ENCODE measurements at places on chromosomes 13 and 19.

DNA sequence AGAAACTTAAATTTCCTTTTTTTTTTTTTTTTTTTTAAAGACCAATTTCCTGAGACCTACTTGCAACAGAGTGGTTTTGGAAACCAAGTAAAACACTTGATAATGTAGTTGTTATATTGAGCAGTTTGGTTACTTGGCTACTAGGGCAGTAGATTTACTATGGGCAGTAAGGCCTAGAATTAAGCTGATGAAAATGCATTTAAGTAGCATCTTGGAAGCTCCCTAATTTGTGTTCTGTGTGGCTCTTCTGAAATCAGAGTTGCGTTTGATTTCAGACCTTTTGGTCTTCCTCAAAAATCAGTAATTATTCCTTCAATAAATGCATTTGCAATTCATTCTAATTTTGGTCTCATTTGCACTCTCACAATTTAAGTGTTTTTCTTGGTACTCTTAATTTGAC is 810 bp downstream of the GPR180 start:
- no peak for DNase-seq

GRCh38 chr13:24032674-24033073 is 127.8 kb upstream of the SPATA13 start:
- DNase-seq: no peak

DNA sequence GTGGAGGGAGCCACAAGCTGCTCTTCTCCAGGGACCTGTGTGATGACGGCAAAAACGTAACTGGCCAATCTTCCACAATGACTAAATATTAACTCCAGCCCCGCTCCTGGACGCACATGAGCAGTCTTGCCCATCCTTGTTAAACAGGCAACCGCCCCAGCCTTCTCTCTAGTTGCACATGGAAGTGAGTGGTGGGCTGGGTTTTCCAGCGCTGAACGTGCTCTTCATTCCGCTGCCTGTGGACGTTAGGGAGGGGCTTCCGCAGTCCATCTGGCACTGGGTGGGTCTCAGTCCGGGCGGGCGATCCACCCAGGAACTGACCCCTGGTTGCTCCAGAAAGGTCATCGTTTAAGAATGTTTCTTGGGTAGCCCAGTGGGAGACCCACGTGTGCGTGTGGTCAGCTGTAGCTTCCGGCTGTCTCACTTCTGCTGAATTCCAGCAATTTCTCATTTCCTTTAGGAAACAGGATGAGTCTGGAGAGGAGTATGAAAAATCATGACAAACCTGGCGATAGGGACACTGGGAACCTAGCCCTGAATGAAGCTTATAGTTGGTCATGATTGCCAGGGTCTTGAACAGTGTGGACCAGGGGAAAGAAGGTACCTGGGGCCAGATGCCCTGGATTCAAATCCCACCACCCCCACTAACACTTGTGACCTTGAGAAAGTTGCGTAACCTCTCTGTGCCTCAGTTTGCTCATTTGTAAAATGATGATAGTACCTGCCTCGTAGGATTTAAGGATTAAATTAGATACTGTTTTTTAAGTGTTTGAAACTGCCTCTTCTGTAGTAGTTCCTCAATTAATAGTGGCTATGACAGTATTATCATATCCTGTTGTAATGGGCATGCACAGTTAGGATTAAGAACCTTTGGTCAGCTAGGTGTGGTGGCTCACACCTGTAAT is 92.6 kb downstream of the SIPA1L3 start:
- DNase-seq: peak; percentile 56

DNA sequence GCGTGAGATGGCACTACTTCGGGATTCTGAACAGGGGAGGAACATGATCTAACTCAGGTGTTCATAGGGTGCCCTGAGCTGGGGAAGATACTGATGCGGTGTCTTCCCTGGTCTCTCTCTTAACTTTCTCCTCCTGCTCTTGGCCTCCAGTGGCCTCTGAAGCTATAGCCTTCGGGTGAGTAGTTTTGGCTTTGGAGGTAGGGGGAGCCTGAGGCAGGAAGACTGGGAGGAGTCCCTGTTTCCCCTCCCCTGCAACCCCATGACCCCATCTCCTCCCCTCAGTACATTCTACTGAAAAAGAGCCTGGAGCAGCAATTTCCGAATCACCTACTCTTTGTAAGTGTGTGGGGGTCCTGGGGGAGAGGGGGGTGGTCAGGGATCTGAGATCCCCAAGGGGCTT is 3.5 kb downstream of the SELENOV start:
- DNase-seq: no peak

DNA sequence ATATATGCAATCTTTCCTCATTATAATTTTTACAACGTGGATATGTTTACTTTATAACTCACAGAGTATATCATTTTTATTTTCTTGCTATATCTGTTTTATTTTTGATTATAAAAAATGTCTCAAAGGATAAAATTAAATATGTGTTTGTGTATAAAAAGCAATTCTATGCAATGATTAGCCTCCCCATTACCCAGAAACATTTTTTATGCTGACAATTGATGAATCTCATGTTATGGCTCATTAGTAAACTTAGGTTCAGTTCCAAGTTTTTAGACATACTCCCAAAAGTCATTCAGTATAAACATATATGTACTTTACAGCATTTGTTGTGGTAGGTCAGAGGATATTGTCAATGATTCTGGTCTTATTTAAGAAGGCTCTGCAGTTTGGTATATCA is 540.1 kb upstream of the SPRY2 start:
- no peak for DNase-seq

DNA sequence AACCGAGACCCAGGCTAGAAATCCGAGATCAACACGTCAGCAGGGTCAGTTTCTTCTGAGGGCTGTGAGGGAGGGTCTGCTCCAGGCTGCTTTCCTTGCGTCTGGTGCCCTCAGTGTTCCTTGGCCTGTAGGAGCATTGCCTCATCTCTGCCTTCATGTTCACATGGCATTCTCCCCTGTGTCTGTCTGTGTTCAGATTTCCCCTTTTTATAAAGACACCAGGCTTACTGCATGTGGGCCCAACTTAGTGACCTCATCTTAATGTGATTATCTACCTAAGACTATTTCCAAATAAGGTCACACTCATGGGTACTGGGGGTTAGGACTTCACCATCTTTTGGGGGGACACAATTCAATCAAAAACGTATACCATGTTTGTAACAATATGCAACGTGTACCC is 57.2 kb upstream of the C1QTNF9 start:
- DNase-seq: no peak

GRCh38 chr13:73922493-73923393 is 211.5 kb downstream of the KLF12 start:
- no peak for DNase-seq

DNA sequence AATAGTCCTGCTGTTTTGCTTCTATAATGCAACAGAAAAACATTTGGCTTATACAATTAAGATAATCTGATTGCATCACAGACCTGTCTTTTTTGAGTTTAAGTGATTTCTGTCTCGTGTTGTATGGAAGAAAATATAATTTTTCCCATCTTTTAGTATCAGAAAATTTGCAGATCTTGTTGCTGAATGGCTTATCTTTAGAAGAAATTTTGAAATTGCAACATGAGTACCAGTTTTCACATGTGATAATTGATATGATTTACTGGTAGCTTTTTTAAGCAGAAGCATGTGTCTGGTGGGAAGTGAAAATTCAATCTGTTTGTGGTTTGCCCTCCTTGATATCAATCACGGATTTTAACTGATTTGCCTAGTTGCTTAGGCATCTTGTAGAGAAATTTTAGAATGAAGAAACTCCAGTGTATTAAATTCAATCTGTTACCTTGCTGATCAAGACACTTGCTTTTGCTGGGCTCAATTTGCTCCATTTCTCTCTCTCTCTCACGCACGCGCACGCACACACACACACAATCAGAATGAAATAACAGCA is 89.8 kb upstream of the MYCBP2 start:
- DNase-seq: no peak

DNA sequence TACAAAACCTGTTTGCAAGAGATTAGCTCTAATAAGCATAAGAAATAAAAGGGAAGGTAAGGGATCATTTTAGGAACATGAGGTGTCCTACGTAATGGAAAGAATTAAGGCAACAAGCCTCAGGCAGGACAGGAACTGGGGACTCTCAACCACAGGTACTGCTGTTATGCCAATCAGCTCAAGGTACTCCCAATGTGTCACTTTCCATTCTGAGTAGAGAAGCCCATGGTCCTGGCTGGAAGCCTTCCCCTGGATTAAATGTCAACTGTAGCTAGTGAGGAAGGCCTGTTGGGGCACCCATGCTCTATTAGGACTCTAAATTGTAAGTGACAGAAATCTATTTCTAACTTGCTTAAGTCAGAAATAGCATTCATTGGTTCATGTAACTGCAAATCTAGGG is 134.6 kb downstream of the DPF1 start:
- no peak for DNase-seq

GRCh38 chr13:74052402-74052928 is 81.7 kb downstream of the KLF12 start:
- DNase-seq: no peak

GRCh38 chr19:15871570-15871969 is 26.3 kb downstream of the CYP4F2 start:
- no peak for DNase-seq

- DNase-seq: no peak
Observed at GRCh38 chr13:39451860-39452301, 151.1 kb downstream of the LHFPL6 start.

- no peak for DNase-seq
Observed at GRCh38 chr13:34345258-34345965, 527.5 kb downstream of the RFC3 start.

- no peak for DNase-seq
Observed at GRCh38 chr13:46801858-46802257, 4.9 kb upstream of the ESD start.

DNA sequence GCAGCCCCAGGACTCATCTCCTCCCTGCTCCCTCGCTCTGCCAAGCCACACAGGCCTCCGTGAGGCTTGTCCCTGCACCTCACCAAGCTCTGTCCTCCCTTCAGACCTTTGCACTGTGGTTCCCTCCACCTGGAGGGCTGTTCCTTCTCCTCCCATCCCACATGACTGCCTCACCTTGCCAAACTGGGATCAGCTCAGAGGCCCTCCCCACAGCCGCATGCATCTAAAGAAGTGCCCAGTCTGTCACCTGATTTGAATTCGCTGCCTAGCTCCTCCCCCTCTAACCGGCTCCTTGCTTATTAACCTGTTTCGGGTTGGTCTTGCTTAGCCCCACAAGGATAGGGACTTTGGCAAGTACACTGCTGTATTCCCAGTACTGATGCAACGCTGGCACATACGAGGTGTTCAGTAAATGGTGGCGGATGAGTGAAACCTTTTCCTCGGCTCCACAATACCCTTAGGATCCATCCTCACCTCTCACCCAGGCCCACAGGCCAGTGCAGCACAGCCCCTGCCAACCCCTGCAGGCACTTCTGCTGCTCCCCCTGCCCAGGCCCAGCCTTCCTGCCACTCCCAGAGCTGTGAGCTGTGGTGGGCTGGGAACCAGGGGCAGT is 4.4 kb downstream of the AKT2 start:
- DNase-seq: no peak

- DNase-seq: no peak
Observed at GRCh38 chr13:26433776-26434175, 123.7 kb upstream of the WASF3 start.

- DNase-seq: no peak
Observed at GRCh38 chr13:45784755-45785675, 66.5 kb downstream of the SIAH3 start.

- no peak for DNase-seq
Observed at GRCh38 chr13:69553976-69554375, 553.6 kb upstream of the ATXN8OS start.

DNA sequence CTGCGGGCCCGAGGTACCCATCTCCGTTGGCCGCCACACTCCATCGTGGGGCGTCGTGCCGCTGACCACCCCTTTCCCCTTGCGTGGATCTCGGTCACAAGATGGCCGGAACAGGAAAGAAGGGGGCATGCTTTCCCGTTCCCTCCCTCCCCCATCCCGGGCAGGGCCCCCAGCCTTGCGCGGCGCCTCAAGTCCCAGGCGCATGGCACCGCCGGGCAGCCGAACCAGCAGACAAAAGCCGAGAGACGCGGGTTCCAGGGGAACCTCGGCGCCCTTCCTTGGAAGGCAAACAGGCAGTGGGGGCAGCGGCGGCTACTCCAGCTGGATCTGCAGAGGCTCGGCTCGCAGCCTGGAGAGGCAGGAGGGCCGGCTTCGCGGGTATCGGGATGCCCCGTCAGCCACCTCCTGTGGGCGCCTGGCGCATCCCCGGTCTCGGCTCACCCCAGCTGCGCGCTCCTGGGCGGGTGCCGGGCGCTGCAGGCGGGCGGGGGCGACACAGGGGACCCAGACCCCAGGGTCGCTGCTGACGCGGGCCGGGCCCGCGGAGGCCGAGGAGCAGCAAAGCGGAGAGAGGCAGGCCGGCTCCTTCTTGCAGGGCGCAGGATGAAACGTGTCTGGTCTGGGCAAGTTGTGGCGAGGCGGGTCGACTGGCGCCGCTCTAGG is 439 bp downstream of the DZIP1 start:
- peak; percentile 36 for DNase-seq

DNA sequence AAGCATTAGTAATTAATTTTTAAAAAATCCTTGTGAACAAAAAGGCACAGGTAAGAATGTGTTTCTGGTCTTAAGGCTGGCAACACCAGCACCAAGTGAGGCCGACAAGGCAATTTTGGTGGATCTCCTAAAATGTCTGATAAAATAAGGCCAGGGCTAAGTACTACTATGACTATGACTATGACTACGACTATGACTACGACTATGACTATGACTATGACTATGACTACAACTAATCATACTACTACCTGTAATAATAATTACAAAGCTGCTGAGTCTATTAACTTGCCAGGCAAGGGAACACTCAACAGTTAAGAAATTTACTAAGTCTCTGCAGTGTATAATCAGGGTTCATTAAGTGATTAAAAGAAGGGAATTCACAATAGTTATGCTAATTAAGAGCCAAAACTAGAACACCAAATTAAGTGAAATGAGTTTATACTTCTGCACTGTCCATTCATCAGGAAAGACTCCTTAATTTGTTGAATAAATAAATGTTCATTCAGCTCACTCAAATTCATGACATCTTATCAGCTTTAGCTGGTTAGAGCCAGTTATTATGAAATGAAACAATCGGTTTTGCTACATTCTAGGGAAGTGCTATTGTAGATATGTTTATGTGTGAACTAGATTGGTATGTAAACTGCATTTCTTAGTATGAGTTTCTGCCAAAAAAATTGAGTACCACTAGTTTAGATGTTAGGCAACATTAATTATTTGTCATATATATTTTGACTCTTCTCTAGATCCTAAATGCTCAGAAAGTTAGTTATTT is 1626.2 kb upstream of the PCDH20 start:
- no peak for DNase-seq

- peak; percentile 61 for DNase-seq
Observed at GRCh38 chr19:7636691-7637373, at the start of gene STXBP2. Gene STXBP2 (plus strand): TSS chr19:7637110. CDS start chr19:7637150, 40 bp downstream.

DNA sequence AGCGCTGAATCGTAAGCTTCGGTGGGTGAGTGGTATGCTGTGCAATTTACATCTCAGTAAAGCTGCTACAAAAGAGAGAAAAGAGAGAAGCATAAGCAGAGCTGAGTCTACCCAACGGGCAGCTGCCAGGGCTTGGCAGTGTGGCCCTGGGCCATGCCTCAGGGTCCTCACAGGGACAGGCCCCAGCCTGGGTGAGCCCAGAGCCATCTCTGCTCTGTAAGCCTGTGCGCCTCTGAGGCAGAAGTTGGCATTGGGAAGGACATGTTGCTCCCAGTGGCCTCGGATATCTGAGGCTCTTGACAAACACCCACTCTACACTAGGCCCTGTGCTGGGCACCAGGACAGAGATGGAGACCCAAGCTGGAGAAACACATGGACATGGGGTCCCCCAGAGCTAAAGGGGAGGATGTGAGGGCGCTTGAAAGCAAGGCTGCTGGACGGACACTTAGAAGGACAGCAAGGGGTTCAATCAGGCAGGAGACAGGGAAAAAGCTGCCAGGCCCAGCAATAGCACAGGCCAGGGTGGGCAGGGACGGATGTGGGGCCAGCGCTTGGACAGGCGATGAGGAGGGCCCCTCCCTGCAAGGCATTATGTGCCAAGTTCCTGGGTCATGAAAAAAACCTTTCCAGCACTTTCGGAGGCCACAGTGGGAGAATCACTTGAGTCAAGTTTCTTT is 14.7 kb downstream of the PPP6R1 start:
- no peak for DNase-seq

Measured in left kidney (tissue), 8 donors.